Stimulated activated CD8-positive, alpha-beta memory T cell treated with anti-CD3 and anti-CD28 coated beads, Interleukin-4, amount 100 ng/mL, for 1 hour (primary cell): ENCODE measurements at places on chromosomes 7 and 10.

DNA sequence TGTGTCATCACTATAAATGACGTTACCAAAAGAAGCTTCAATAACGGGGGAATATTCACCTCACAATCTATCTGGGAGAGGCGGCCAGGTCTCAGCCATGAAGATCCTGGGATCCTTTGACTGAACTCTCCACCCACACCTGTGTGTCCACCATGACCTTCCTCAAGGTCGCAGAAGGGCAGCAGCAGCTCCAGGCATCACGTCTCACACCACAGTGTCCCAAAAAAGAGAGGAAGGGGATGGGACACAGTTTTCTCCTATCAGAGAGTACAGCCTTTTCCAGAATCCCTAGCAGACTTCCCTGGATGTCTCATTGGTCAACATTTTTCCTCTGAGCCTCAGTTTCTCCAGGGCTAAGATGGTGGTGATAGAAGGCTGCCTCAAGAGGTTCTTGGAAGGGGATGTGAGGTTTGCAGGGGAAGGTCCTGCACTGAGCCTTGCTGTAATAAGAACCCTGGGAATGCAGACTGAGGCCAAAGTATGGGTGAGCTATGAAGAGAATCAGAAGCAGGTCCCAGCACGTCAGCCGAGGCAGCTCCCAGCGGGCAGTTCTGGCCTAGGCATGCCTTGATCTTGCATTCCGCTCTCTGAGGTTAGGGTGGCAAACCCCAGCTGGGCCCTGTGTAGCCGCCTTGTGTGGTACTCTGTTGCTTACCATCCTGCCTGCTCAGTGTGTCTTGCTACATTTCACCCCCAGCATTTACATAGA, 63.8 kb downstream of the COL26A1 start:
- no peak for DNase-seq

DNA sequence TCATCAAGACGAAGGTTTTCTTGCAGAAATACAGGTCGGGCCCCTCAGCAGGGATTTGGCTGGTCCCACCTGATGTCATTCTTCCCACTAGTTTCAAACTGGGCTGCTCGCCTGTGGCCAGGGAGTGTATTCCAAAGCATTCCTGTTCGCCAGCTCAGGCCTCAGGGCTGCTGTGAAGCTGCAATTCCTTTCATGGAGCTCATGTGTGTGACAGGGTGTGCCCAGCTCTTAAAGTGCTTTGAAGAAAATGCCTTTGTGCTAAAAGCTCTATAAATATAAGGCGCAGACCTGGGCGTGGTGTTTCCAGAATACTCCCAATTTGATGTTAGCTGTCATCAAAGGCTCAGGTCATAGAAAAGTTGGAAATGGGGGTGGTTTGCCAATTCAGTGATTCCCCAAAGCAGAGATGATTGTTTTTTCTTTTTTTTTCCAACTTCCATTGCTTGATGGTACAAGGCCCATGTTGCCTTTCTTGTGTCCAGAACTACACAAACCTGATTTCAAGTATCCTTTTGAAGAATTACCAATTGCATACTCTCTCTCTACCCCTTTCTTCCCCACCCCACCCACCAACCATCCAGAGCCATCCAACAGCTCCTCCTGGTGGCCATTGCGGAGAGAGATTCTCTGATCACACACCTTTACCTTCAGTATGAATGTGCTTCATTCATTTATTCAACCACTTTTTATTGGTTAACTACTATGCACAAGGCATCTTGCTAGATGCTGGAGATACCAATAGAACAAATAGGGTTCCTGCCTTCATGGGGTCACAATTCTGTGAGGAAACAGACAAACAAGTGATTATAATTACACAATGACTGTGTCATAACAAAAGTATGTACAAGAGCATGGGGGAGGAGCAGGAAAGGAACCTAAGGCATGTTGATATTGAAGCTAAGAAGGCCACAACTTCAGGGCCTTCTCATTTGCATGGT, 297.3 kb upstream of the LYZL1 start:
- no peak for DNase-seq

- no peak for DNase-seq
Observed at GRCh38 chr7:54419209-54419608, 123.0 kb upstream of the VSTM2A start.

DNA sequence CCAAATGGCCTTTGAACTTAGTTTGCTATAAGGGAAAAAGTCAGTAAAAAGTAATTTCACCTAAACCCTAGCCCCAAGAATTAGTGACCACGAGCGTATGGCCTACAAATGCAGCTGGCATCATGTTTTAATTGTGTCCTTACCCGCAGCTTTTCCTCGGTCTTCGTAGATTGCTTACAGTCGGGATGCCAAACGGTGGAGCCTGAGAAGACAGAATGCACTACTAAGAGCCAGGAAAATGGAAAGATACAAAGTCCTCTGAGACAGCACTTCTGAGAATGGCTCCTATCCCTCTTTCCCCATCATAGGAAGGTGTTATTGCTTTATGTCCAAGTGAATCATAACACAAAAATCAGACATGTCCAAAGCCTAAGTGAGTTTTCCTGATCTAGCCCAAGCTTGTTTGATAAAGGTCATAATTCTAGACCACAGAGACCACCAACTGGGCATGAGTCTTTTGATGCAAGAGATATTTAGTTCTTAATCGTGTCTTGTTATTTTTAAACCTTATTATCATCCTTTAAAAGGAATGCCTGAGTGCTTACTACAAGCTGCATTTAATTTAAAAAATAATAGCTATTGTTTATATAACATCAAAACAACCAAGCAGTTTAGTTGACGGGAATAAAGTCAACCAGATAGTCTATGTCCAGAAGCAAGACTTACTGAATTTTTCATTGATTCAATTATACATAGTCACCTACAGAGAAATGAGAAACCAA, 83.7 kb upstream of the AFAP1L2 start:
- DNase-seq, result no peak

GRCh38 chr10:132626019-132626760, 88.6 kb downstream of the INPP5A start:
- no peak for DNase-seq

DNA sequence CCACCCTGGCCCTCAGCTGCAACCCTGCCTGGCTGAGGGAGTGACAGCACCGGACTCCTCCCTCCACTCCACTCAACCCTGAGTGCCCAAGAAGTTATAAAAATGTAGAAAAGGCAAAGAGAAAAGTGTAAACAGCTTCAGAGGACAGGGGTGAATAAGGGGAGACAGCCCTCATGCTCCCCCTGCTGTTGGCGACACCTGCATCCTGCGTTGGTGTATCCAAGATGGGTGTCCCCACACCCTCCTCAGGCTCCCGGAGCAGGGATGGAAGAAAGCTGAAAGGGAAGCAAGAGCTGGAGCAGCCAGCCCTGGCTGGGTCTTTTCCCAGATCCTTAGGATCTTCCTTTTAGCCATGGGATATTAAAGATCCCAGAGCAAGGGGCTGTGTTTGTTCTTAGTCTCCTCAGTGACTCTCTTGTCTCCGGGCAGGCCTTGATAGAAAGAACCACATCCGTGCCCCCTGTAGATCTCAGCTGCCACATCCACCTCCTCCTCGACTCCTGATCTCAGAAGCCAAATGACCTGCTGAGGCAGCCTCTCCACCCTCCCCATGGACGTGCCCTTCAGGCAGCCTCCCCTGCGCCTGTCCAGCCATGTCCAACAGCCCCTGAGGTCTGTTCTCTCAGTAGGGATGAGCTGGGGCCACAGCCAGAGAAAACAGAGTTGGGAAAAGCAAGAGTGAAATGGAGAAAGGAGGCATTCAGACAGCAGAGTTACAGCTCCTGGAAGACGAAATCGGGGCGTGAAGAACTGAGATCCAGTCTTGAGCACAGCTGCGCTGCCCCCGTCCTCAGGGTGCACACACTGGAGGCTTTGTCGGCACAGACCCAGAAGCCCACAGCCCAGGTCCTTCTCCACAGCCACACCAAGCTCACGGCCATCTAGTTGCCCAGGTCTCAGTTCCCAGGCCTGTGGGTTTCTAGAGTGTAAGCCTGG, 6.8 kb downstream of the FAM131B start:
- no peak for DNase-seq

- no peak for DNase-seq
Observed at GRCh38 chr10:8296734-8297101, 242.2 kb downstream of the GATA3 start.

GRCh38 chr7:102841290-102841689, 71.5 kb upstream of the LRRC17 start:
- no peak for DNase-seq

- DNase-seq, result no peak
Observed at GRCh38 chr10:83990126-83990525, 149.2 kb upstream of the GHITM start.

DNA sequence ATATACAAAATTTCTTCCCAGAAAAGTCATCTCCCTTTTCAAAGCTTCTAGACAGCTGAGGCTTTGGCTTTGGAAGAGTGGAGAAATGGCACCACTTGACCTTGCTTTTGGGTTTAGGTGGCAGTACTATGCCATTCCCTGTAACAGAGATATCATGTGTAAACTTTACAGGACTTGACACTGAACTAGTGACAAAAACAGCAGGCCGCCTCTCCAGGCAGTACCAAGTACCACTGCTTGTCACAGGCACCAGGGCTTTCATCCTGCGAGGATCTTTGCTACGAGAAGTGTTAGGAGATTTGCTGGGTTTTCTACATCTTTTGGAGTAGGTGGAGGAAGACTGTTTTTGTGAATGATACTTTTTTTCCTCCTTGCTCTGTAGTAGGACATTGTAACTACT, 32.6 kb upstream of the ANLN start:
- DNase-seq, result no peak
